ENCODE measurements at places on chromosomes 11 and 22. TPM values are rescaled to one million over a fixed set of nuclear protein-coding genes. Genes with fewer than 3 reads are reported as not detected.

Gene MMP12
- total RNA-seq = not detected

Gene OR52L1
- not detected for total RNA-seq

Gene DBX1
- total RNA-seq = not detected

DNA sequence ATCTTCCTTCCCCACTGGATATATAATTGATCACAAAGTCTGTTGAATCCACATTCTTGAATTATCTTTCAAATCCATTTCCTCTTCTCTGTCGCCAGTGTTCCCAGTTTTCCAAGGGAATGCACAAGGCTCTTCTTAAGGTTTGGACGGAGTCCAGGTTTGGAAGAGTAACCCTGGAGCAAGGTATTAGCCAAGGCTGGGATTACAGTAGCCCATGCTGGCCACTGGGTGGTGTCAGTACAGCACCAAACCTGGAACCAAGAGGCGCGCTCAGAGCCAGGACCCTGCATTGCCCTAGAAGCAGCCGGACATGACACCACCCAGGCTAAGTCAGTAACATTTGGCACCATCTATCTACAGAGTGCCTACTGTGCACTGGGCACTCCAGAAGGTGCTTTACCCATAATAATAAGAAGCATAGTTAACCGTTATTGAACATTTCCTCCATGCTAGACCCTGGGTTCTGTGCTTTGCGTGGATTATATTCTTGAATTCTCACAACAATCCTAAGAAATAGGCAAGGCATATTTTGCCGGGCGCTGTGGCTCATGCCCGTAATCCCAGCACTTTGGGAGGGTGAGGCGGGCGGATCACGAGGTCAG, 48.0 kb upstream of the CLPB start:
- H3K4me1 ChIP-seq = no peaks in the 10 kb centered on the region
- H3K27me3 ChIP-seq = no peaks in the 10 kb centered on the region
- H3K4me3 ChIP-seq = no peak overlapping the region
- no peaks in the 10 kb centered on the region for H3K36me3 ChIP-seq
- peak; percentile 50 for DNase-seq
- H3K27ac ChIP-seq = no peak overlapping the region

DNA sequence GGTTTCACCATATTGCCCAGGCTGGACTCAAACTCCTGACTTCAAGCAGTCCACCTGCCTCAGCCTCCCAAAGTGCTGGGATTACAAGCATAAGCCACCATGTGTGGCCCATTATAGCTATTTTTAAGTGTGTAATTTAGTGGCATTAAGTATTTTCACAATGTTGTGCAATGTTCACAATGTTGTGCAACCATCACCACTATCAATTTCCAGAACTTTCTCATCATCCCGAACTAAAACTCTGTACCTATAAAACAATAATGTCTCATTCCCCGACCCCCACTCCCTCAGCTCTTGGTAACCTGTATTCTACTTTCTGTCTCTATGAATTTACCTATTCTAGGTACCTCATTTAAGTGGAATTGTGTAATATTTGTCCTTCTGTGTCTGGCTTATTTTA, 7.5 kb downstream of the CFAP68 start:
- no peaks in the 10 kb centered on the region for H3K27me3 ChIP-seq
- H3K4me3 ChIP-seq = no peak overlapping the region
- DNase-seq = no peak

DNA sequence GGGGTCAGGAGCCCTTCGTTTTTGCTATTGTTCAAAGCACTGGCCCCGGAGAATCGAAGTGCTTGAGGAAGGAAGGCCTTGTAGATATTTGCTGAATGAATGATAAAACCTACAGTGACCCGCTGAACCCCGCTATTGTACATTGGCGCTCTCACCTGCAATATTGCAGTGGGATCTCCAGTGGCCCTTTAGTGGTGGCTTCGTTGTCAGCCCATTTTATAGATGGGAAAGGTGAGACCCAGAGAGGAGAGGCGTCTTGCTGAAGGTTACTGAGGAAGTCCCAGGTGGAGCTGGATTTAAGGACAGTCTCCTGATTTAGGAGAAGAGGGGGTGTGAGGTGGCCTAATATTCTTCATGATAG, 1.2 kb downstream of the CDC42EP2 start:
- H3K4me1 ChIP-seq = peaks cover 22% of the 10 kb centered on the region
- peaks cover 16% of the 10 kb centered on the region for H3K27me3 ChIP-seq
- peak overlapping the region; percentile 51 for H3K27ac ChIP-seq
- peak overlapping the region; percentile 72 for H3K4me3 ChIP-seq
- H3K36me3 ChIP-seq = no peaks in the 10 kb centered on the region

DNA sequence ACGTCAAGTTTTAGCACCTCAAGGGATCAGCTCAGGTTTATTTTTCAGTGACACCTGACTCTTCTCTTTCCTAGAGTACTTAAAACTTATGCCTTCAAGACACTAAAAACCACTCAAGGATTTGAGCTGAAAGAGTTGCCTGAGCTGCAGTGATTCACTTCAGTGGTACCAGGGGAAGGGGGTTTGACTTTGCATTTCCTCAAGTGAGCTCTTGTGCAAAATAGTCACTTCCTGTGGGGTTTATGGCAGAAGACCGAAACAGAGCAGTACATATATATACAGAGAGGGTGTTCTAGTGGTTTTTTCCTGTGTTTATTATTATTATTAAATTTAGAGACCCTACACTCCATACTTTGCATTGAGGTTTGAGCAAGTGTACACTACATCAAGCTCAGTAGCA, 60.7 kb downstream of the DBX1 start:
- H3K4me3 ChIP-seq = no peak overlapping the region
- peaks cover 10% of the 10 kb centered on the region for H3K4me1 ChIP-seq
- no peak for DNase-seq
- no peaks in the 10 kb centered on the region for H3K27me3 ChIP-seq
- H3K27ac ChIP-seq = no peak overlapping the region

DNA sequence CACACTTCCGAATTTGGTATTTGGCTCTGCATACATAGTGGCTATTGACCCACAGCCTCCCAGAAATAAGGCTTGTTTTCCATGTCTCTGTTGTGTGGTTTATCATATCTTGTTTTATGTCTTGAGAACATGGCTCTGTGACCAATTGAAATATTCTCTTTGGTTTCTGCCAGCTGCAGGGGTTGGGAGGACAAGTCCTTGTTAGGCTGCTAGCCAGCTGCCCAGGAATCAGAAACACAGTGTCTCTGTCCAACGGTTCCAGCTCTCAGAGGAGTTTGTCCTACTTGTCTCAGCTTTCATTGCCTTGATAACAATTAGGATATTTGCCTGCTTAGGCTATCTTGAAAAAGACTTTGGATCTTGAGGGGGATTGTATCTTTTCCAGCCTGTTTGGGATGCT, 6.0 kb upstream of the SLC7A4 start:
- peaks cover 27% of the 10 kb centered on the region for H3K4me1 ChIP-seq
- H3K36me3 ChIP-seq = no peaks in the 10 kb centered on the region
- no peak overlapping the region for H3K4me3 ChIP-seq
- no peak for DNase-seq

DNA sequence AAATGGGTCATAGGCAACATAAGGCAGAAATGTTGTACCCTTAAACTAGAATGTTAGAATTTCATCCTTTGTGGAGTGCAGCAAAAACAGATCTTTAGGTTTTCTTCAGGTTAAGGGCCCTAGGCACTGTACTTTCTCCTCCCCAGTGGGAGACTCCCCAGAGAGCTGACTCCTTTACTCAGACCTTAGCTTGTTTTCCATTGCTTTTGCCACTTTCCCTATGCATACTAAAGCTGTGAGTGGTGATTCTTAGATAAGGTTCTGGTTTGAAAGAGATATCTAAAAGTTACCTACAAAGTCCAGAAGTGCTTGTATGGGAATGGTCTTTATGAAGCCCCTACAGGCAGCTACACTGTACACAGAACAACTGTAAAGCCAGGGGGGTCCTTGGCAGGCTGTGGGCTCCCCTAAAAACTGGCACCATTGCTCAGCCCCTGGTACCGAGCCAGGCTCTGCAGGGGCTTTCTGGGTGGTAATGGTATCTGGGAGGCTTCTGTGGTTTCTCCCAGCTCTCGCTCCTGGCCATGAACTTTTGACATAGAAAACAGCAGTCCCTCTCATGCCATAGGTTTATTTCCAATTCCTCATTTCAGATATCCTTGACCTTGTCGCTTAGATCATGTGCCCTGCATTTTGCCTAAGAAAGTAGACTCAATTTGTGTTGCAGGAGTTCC, 23.2 kb downstream of the AMOTL1 start:
- H3K27me3 ChIP-seq = no peaks in the 10 kb centered on the region
- no peak for DNase-seq
- H3K4me3 ChIP-seq = no peak overlapping the region
- no peak overlapping the region for H3K27ac ChIP-seq
- H3K36me3 ChIP-seq = no peaks in the 10 kb centered on the region

DNA sequence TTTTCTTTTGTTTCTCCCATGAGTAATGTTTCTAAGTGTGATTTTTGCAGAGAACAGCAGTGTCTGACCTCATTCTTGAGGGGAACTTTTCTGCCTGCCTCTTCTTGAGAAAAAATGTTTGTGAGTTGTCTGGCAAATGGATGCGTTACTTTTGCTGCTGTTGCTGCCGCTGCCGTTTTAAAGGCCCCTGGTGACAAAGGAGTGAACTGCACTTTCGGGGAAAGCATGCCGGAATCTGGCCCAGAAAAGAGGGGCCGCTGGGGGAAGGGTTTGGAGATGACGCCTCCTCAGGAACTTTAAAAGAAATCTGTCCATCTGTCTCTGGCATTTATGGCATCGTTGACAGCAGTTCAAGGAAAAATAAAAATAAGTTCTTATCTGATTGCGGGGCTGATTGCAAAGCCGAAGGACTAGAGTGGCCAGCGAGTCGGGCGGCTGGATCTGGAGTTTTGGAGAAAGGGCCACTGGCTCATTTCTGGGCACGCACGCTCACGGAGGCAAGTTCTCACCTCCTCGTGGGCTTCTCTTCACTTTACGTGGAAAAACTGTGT, 16.5 kb downstream of the ZBTB16 start:
- peaks cover 87% of the 10 kb centered on the region for H3K27me3 ChIP-seq
- peaks cover 31% of the 10 kb centered on the region for H3K4me1 ChIP-seq
- no peak overlapping the region for H3K27ac ChIP-seq
- no peaks in the 10 kb centered on the region for H3K36me3 ChIP-seq
- H3K4me3 ChIP-seq = no peak overlapping the region

GRCh38 chr11:77515483-77515882, 41.6 kb upstream of the PAK1 start:
- H3K27me3 ChIP-seq = no peaks in the 10 kb centered on the region
- DNase-seq = no peak
- peaks cover 2% of the 10 kb centered on the region for H3K36me3 ChIP-seq
- H3K27ac ChIP-seq = no peak overlapping the region

GRCh38 chr11:93145390-93145915, 52.3 kb downstream of the SLC36A4 start:
- peaks cover 3% of the 10 kb centered on the region for H3K36me3 ChIP-seq
- DNase-seq = no peak
- peaks cover 3% of the 10 kb centered on the region for H3K4me1 ChIP-seq
- no peaks in the 10 kb centered on the region for H3K27me3 ChIP-seq
- no peak overlapping the region for H3K27ac ChIP-seq

- H3K27me3 ChIP-seq = no peaks in the 10 kb centered on the region
- H3K4me1 ChIP-seq = no peaks in the 10 kb centered on the region
- peaks cover 23% of the 10 kb centered on the region for H3K36me3 ChIP-seq
- no peak overlapping the region for H3K4me3 ChIP-seq
- H3K27ac ChIP-seq = no peak overlapping the region
- no peak for DNase-seq
Observed at GRCh38 chr11:47318166-47318565, 34.3 kb downstream of the MYBPC3 start.

- no peak overlapping the region for H3K27ac ChIP-seq
- H3K36me3 ChIP-seq = no peaks in the 10 kb centered on the region
- DNase-seq = no peak
- peaks cover 2% of the 10 kb centered on the region for H3K27me3 ChIP-seq
Observed at GRCh38 chr11:110929129-110929528, 216.9 kb upstream of the ARHGAP20 start.

All from mesothelial cell of epicardium (in vitro differentiated cells).